ENCODE measurements at places on chromosomes 3 and 15. TPM values are rescaled to one million over a fixed set of nuclear protein-coding genes. Genes with fewer than 3 reads are reported as not detected.

DNA sequence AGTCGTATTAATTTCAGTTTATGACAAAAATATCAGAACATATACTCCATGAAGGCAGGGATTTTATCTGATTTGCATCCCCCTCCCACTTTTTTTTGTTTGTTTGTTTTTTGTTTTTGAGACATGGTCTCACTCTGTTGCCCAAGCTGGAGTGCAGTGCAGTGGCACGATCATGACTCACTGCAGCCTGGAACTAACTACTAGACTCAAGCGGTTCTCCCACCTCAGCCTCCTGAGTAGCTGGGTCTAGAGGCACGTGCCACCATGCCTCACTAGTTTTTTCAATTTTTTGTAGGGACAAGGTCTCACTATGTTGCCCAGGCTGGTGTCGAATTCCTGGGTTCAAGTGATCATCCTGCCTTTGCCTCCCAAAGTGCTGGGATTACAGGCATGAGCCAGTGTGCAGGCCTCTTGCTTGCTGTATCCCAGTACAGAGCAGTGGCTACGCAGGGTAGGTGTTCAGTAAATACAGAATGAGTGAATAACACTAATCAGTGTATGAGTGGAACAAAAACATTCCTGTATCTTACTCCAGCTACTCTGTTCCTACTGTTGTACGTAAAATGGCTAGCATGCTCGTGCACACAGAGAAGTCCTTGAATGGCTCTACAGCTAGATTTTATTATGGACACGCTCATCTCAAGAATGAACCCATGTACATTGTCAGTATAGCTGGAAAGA lies 272.4 kb downstream of the FOXP1 start:
- DNase-seq, result no peak

Gene DPPA2
- not detected for total RNA-seq

DNA sequence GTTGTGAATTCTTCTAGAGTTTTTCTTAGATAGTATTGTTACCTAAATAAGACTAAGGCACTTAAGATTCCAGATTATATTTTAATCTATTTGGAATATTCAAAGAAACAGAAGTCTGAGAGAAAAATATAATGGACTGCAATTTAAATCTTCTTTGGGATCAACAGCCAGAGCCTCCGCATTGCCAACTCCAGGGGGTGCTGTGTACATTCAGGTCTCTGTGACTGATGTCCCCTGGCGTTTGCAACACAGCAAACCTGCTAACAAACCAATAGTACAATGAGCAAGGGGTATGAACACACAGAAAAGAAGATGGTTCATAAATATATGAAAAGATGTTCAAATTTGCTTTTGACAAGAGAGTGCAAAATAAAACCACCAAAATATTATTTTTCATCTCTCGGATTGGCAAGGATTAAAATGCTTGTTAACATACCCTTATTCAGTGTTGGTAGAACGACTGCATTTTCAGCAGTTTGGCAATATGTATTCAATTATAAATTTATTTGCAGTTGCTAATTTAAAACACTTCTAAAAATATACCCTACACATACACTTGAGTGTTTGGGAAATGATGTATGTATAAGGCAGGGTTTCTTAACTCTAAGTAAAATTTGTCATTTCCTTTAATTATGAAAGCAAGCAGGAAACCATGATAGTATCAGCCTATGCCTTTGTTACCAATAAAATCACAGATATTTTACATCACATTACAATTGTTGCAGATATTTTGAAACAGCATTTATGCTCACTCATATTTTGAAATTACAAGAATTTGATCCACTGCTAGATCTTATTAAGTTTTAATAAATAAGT lies 16.1 kb upstream of the TM4SF1 start:
- DNase-seq, result no peak

Gene DNAH1
- total RNA-seq, result 24.3 TPM

Gene CCR9
- not detected for total RNA-seq

- peak; percentile 87 for DNase-seq
These were observed 119.9 kb downstream of the DGKG start for GRCh38 chr3:186241910-186242821.

DNA sequence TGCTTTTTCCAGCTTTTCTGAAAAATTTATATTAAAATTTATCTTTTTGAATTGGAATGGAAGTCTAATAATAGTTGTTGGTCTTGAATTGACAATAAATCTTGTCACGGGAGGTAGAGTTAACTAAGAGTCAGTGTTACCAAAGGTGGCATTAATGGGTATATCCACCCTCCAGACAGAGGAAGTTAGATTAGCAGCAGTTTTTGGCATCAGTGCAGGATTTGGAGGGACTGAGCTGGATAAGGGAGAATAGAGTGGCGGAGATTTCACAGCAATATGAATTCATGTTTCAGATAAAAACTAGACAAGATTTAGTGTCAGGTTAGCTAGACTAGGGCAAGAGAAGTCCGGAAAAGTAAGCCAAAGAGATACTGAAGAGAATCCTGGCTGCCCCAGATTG lies 201.3 kb upstream of the ZBTB20 start:
- DNase-seq, result no peak

Gene CACNA2D3
- not detected for total RNA-seq

- DNase-seq, result no peak
These were observed 56.5 kb downstream of the VPS8 start for GRCh38 chr3:184868477-184868876.

Gene ROPN1B
- not detected for total RNA-seq

DNA sequence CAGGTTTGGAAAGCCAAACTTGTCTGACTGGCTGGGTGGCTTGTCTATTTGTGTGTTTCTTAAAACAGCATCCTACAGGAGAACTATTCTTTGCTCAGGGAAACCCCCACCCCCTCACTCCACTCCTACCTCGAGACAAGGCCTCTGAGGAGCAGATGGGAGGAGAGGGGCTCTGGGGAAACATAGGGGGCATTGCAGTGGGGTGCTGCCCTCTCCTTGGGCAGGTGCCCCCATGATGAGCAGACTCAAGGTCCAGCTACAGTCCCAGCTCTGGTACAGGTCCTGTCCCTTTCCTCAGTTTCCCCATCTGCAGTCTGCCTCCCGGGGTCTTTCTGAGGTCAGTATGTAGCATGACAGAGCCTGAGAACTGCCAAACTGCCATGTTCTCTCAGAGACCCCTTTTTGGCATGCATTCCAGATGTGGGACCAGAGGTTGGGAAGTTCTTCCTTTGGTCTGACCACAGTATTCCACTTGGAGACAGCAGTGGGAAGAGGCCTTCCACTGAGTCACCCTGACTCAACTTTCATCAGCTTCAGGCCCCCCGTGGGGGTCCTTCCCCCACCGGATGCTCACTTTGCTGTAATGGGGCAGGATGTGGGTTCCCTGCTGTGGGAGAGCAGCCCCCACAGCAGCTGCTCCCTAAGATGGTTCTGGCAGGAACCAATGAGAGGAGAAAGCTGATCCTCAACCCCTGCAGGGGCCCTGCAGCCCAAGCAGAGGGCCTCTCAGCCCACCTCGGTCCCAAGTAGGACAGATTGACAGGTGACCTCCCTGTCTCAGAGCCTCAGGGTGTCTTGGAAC lies 32.3 kb upstream of the CYP11A1 start:
- peak; percentile 80 for DNase-seq

Gene TMED3
- total RNA-seq, result 60.2 TPM

Gene CA12
- not detected for total RNA-seq

- DNase-seq, result no peak
These were observed 46.3 kb upstream of the C3orf70 start for GRCh38 chr3:185199206-185199605.

DNA sequence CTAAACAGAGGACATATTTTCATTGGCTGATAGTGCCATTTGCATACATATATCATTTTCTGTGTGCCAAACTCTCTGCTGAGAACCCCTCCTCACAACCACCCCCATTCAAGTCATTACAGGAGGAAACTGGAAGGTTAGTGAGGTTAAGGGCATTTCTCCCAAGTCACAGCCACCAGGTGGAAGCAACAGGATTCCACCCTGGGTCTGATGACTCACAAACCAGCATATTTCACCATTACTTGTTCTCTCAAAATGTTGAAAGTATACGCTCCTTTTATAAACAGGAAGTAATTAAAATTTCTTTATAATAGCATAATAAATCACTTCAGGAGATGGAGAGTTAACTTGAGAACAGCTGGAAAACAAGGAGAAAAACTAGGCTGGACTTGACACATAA lies 398.6 kb upstream of the WNT5A start:
- no peak for DNase-seq

DNA sequence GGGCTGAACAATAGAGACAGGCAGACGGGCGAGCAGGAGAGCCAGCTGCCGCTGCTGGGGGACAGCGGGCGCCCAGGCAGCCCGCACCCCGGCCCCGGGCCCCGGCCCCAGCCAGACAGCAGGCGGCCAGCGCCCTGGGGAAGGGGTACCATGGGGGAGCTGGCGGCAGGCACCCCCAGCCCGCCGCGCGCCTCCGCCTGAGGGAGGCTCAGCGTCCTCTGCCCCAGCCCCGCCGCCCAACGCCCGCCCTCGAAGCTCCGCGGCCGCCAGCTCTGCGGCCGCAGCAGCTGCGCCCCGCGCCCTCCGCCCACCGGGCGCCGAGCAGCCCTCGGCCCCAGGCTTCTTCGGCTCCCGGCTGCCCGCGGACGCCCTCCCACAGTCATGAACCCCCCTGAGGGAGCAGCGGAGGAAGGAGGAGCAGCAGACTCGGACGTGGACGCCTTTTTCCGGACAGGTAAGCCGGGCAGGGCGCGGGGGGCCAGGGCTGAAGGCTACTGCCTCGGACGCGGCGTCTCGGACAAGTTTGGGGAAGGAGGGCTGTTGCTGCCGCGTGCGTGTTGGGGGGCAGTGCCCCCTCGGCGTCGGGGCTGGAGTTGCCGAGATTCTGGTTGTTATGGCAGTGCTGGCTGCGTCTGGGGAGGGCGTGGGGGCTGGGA lies 41.6 kb upstream of the ROPN1 start:
- no peak for DNase-seq

- no peak for DNase-seq
These were observed 30.3 kb upstream of the POLG start for GRCh38 chr15:89364741-89365450.

DNA sequence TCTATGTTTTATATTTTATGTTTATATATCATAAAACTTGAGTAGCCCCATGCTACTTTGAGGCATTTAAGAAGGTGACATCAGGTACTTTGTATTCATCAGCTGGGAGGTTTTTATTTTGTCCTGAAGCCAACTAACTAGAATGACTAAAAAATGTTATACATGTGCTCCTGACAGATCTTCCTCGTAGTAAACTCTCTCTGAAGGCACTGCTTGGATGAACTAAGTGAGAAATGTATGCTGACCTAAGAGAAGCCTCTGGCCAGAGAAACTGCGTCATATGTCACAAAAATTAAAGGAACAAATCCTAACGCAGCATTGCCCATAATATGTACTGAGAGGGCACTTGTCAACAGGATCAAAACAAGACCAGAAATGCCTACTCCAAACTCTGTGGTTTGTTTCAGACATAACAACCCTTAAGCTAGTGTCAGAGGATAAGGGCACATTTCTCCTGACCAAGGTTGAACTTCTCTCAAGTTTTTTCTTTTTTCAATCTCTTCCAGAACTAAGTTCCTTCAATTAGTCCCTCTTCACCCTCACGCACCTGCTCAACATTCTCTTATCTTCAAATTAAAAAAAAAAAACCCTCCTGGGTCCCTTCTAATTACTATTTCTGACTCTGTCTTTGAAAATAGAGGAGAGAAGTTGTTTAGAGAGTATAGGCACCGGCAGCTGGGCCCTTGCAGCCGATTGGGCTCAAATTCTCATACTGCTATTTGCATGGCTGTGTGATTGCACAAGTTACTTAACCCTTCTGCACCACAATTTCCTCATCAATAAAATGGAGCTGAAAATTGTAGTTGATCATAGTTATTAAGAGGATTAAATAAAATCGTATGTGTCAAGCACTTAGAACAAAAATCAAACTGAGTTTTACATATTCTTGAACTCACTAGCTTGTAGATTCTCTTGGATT lies 159.0 kb downstream of the FRMD5 start:
- no peak for DNase-seq

- DNase-seq, result no peak
These were observed at the start of gene CCR4 for GRCh38 chr3:32951410-32951811. CCR4 (plus strand) TSS chr3:32951644; CDS start chr3:32953423, 1,779 bp downstream.

GRCh38 chr3:23270423-23270822 lies 67.3 kb downstream of the UBE2E2 start:
- DNase-seq, result no peak

- no peak for DNase-seq
These were observed 18.1 kb downstream of the MB21D2 start for GRCh38 chr3:192899540-192899982.
